Esophagus squamous epithelium (tissue), 5 donors: ENCODE measurements at places on chromosomes 6 and 20. TPM values are rescaled to one million over a fixed set of nuclear protein-coding genes. Genes with fewer than 3 reads are reported as not detected.

The PRDM13 gene
- not detected for total RNA-seq

The DOK5 gene
- not detected for total RNA-seq

GRCh38 chr20:19341348-19342053 is 129.1 kb downstream of the SLC24A3 start:
- no peaks in the 10 kb centered on the region for H3K4me1 ChIP-seq
- H3K27ac ChIP-seq, result no peak overlapping the region
- H3K36me3 ChIP-seq, result no peaks in the 10 kb centered on the region
- no peaks in the 10 kb centered on the region for H3K27me3 ChIP-seq

The GPLD1 gene
- total RNA-seq, result 0.27 TPM

The MATN4 gene
- total RNA-seq, result 0.68 TPM
